D341Med (cell line): ENCODE measurements at places on chromosomes 7 and 10.

DNA sequence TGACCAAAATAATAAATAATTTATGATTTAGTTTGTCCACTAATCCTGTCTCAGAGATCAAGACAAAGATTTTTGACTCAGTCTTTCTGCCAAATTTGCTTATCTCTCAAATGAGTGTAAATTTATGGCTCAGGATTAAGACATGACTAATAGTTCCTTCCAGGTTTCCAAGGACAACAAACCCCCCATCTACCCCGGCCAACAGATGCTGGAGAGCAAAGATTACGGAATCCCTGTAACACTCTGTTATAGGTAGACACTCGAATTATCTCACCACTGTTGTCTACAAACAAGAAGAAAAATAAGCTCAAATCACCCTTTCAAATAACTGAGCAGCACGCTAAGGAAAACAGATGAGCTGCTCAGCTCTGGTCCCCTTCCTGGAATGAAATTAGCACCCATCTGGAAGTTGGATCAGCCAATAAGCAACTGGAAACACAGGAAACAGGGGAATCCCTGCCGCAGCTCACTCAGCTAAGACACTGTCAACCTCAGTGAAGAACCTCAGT lies 56.8 kb upstream of the SVIL start:
- DNase-seq = no peak

GRCh38 chr10:68566351-68566750 lies 6.2 kb downstream of the TET1 start:
- DNase-seq = no peak

GRCh38 chr7:2114926-2115759 lies 117.6 kb downstream of the MAD1L1 start:
- no peak for DNase-seq

DNA sequence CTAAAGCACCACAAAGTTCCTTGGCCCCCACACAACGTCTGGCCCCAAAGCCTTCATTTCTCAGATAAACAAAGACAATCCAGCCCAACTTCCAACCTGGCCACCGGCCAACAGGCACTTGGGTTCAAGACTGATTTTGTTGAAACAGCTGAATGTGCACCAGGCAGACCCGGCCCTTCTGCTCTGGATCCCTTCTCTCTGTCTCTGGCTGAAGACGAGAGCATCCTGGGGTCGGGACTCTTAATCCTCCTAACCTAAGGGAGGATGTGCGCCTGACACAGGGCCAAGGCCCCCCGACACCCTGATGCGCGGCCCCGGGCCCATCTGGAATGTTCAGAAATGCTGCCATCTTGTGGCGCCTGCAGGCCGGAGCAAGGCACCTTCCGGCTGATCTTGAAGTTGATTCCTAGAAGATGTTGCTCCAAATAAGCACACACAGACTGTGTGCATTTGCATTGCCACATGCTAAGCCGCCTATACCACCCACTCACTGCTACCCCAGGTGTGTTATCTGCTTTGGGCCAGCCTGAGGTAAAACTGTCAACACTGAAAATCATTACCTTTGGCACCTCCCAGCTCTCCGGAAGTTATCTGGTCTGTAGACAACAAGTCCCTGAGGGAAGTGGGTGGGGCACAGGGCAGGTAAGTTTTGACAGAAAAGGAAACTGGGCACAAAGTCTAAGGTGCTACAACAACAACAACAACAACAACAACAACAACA lies 98.4 kb upstream of the HABP2 start:
- peak; percentile 48 for DNase-seq

GRCh38 chr7:106770191-106770590 lies 94.9 kb upstream of the PIK3CG start:
- DNase-seq = no peak

- no peak for DNase-seq
These were observed 155.9 kb downstream of the SEC23IP start for GRCh38 chr10:120048391-120048790.

- DNase-seq = no peak
These were observed 13.8 kb upstream of the PPIF start for GRCh38 chr10:79333513-79333912.

DNA sequence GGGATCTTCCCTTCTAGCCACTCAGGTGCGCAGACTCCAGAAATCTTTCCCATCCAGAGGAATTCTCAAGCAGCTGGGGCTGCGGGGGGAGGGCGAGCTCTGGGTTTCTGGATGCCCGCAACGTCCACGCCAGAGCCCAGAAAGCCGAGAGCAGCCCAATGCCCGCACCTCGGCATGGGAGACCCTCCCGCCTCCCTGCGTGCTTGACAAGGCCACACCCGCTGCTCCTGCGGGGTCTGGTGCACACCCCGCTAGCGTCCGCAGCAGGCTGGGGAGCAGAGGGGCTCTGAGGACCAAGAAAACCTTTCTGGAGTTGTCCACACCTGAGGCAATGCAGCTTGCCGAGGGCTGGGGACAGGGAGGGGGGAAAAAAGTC lies 66.2 kb downstream of the SLC29A4 start:
- DNase-seq = no peak

GRCh38 chr7:51027935-51028830 lies 245.5 kb upstream of the GRB10 start:
- no peak for DNase-seq

DNA sequence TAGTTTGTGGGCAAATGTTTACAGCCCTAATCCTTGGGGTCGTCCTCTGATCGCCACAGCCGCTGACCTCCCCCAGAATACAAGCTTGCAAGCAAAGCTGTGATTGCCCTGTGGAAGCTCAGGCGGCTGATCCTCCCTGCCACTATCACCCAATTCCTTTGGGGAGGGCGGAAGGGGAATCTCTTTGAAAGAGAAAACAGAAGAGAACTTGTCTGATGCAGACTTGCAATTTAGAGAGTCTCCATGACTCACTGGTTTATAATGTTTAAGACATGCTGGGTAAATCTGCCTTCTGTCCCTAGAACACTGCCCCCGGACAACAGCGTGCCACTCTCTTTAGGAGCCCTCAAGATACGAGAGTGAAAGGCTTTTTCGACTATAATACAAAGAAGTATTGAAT lies 75.5 kb downstream of the NRP1 start:
- DNase-seq = no peak

DNA sequence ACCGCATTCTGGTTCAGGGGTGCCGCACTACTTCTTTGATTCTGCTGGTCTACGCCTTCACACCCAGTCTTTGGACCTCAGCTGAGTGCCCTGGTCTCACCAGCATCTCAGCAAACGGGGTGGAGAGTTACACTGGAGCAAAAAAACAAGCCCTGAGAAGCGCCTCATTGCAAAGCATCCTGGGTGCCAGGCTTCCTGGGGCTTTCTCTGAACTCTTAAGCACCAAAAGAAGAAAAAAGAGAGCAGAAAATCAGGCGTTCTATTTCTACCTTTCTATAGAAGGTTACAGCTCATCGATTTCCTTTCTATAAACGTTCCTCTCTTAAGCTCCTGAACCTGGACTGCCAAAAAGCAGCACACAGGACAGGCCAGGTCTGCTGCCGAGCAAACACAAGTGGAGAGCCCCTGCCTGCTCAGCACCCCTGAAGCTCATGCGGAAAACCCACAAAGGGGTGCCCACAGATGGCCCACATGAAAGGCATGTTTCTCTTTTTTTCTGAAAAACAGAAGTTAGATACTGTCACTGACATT lies 217.9 kb downstream of the SFMBT2 start:
- DNase-seq = no peak

- no peak for DNase-seq
These were observed 242.4 kb downstream of the SFMBT2 start for GRCh38 chr10:7168414-7168813.

DNA sequence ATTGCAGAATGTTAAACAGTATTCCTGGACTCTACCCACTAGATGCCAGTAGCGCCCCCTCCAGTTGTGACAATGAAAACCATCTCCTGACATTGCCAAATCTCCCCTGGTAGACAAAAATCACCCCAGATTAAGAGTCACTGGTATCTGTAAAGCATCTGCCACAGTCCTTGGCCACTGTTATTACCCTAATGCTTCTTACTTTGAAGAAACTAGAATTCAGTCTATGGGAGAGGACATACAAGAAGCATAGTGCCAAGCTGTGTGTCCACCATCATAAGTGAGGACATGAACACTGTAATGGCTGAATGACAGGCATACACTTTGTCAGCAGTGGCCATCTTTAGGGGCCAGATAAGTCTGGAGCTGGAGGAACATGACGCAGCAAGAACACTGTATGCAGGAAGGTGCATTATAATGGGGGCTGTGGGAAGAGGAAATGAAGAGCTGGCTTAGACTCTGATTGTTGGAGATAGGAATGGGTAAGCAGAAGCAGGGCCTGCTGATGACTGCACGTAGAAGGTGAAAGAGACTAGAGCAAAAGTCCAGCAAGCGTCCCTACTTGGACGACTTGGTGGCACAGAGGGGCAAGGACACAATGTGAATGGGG lies 32.5 kb downstream of the CBX3 start:
- no peak for DNase-seq

GRCh38 chr7:135210888-135211178 lies 493 bp downstream of the WDR91 start:
- no peak for DNase-seq

- no peak for DNase-seq
These were observed 1.4 kb downstream of the IDE start for GRCh38 chr10:92572362-92573090.

DNA sequence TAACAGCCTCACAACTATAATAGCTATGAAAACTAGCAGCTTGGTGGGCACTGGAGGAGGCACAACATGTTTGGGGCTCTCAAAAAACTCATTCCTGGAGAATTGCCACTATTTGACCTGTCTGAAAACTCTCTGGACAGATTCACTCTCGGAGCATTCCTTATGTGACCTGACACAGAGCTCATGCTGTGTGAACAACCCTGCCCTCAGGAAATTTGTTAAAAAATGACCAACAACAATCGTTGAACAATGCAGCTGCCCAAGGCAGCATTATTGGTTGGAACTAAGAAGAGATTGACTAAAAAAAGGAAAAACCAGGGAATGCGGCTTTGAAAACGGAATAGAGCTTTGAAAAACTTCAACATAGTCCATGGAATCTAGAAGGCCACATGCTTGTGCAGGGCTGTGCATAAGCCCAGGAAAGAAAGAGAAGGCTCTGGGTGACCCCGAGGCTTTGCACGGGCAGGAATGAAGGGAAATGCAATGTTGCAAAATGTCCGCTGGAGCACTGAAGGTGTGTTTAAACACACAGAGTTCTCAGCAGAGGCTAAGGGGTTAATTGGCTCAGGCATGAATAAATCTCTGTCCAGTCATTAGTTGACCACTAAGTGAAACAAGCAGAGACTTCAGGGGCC lies 52.8 kb downstream of the NAMPT start:
- DNase-seq = no peak

DNA sequence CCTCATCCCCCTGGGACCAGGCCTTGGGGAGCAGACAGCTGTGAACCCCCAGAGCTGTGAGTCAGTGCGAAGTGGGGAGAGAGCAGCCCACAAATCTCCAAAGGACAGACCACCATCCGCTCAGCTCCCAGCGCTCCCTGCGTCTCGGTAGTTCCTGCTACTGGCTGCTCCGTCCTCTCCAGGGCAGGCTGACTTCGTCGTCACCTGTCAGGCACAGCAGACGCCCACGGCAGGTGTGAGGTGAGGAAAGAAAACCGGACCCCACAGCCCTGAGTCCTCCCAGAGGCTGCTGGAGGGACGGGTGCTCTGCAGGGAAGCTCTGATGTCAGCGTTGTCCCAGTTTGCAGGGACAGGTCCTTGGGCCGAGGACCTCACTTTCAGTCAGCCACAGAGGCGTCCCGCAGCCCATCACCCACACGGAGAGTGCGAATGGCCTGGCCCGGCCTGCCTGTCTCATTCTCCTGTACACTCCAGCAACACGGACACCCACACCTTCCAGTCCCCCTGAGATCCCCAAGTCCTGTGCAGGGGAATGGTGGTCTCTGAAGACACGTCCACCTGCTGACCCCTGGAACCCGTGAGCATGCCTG lies 95.2 kb downstream of the DNAJB6 start:
- DNase-seq = no peak

- DNase-seq = no peak
These were observed 34.6 kb upstream of the HSPA12A start for GRCh38 chr10:116777006-116777405.
